Astrocyte (in vitro differentiated cells and primary cell): ENCODE measurements at places on chromosomes 3 and 15.

- no peak overlapping the region for H3K27ac ChIP-seq
- peak; percentile 29 for DNase-seq
- no peaks in the 10 kb centered on the region for H3K36me3 ChIP-seq
- no peak overlapping the region for H3K4me3 ChIP-seq
Observed at GRCh38 chr3:80192936-80193335, 425.1 kb upstream of the ROBO1 start.

DNA sequence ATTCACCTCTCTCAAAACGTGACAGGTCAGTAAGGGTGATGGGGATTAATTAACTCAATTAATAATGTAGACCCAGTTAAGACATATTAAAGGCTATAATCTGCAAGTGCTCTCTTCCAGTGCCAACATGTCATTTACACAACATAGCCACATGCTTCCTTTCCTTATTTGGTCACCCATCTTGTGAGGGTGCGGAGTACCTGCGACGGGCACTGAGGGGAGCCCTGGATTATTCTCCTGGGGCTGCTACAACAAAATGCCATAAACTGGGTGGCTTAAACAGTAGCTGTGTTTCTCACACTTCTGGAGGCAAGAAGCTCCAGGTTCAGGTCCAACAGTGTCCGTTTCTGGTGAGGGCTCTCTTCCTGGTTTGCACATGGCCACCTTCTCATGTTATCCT lies 157.4 kb upstream of the LRTM1 start:
- H3K36me3 ChIP-seq, result no peaks in the 10 kb centered on the region
- H3K27me3 ChIP-seq, result no peaks in the 10 kb centered on the region
- no peak overlapping the region for H3K4me3 ChIP-seq
- no peak for DNase-seq
- no peak overlapping the region for H3K27ac ChIP-seq

DNA sequence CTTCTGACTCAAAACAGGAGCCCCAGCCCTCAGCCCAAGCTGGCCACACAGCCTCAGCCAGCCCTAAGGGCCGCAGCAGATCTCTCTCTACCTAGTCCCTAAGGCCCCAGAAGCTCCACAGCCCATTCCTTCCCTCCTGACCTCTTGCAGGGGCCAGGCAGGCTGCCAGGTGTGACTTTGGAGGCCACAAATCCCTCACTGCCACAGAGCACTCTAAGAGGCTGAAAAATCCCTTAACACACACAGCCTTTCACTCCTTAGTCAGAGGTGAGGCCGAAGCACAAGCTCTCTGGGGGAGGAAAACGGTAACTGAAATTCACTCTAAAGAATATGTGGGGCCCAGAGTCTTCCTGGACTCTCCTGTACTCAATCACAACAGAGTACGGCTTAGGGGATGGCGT lies 23.3 kb downstream of the LRRC2 start:
- DNase-seq, result no peak
- peaks cover 13% of the 10 kb centered on the region for H3K4me1 ChIP-seq

GRCh38 chr3:30156586-30157498 lies 449.6 kb upstream of the TGFBR2 start:
- peak; percentile 44 for DNase-seq
- H3K27me3 ChIP-seq, result no peaks in the 10 kb centered on the region
- no peak overlapping the region for H3K4me3 ChIP-seq
- no peaks in the 10 kb centered on the region for H3K36me3 ChIP-seq
- H3K27ac ChIP-seq, result no peak overlapping the region

- no peak for DNase-seq
- no peak overlapping the region for H3K27ac ChIP-seq
- no peaks in the 10 kb centered on the region for H3K4me1 ChIP-seq
- H3K4me3 ChIP-seq, result no peak overlapping the region
- peaks cover 12% of the 10 kb centered on the region for H3K27me3 ChIP-seq
Observed at GRCh38 chr3:9026320-9027045, 63.2 kb upstream of the RAD18 start.

DNA sequence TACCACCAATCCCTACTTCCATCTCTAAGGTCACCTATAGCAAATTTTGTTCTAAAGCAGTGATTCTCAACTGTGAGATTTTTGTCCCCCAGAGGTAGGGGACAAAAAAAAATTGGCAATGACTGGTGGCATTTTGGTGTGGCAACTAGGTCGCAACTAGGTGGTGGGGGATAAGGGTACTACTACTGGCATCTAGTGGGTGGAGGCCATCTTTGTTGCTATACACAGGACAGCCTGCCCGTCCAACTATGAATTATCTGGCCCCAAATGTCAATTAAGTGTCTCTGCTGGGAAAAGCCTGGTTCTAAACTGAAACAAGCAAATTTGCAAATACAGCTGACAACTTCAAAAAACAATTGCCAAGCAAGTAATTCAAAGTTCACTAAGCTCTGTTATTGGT lies 1.4 kb downstream of the MTMR10 start:
- H3K27ac ChIP-seq, result peak overlapping the region; percentile 28
- H3K27me3 ChIP-seq, result no peaks in the 10 kb centered on the region
- peaks cover 3% of the 10 kb centered on the region for H3K36me3 ChIP-seq
- DNase-seq, result no peak

DNA sequence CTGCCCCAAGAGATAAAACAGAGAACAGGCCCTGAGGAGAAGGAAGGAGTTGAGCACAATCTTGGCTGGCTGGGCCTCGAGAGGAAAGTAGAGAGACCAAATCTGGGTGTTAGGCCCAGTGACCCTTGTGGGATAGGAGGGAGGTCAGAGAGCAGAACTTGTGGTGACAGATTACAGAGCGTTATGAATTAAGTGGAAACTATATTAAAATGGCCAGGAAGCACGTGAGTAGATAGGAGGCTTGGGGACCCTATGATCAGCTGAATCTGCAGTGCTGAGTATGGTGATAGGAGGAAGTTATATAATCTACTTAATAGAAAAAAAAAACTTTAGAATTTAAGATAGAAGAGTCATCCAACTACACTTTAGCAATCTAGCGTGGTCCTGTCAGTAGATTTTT lies 30.0 kb downstream of the ST6GAL1 start:
- H3K36me3 ChIP-seq, result no peaks in the 10 kb centered on the region
- H3K27ac ChIP-seq, result no peak overlapping the region
- no peak for DNase-seq

DNA sequence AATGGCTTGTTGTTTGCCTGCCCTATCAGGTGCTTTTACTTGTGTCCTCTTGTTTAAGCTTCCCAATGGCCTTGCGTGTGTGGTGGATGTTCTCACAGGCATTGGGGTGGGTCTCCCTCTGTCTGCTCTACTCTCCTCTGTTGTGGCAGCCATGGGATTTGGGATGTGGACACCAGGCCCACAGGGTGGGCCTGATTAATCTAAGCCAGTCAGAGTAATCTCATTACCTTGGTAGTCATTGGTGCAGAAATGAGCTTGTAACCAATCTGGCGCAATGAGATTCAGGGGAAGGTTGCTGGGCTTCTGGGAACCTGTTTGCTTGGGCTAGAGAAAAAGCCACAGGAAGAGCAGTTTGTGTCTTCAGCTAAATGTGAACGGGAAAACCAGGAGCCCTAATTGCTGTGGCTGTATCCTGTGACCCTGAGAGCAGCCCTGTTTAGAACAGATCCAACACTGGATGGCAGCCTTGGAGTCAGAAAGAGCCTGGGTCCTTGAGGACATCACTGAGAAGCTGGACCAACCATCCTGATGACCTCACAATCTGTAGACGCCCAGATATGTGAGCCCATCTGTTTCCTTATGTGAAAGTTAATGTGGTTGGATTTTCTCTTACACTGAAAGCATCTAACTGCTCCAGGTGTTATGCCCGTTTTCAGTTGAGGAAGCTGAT lies 157.3 kb upstream of the UBE2E1 start:
- H3K36me3 ChIP-seq, result no peaks in the 10 kb centered on the region
- DNase-seq, result no peak
- H3K4me3 ChIP-seq, result no peak overlapping the region
- H3K4me1 ChIP-seq, result peaks cover 21% of the 10 kb centered on the region
- H3K27ac ChIP-seq, result no peak overlapping the region

- peaks cover 5% of the 10 kb centered on the region for H3K4me1 ChIP-seq
- peak overlapping the region; percentile 98 for H3K4me3 ChIP-seq
- DNase-seq, result no peak
Observed at GRCh38 chr15:57705746-57706404, 639 bp upstream of the POLR2M start.

DNA sequence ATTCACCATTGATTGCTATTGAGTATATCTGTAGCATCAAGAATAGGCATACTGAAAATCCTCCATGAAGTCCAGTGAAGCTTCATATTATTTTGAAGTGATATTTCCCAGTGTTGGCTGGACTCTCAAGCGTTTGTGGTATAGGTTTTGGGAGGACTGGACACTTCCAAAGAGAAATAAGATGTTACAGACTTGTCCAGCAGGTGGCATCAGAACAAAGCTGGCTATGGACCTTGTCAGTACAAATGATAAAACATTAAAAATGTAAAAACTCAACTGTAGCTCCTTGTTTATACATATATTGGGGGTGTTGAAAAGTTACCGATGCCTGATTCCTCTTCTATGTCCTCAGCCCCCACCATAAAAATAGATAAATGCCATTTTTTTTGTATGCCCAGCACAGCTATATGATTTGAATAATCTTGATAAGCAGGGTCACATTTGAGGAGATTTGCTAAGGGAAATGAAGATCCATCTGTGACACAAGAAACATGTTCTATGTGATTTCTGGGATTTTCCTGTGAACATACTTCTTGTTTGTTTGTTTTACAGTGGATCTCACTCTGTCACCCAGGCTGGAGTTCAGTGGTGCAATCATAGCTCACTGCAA lies 54.5 kb upstream of the GOLGA6B start:
- H3K36me3 ChIP-seq, result no peaks in the 10 kb centered on the region
- no peak overlapping the region for H3K4me3 ChIP-seq
- H3K27me3 ChIP-seq, result no peaks in the 10 kb centered on the region
- DNase-seq, result peak; percentile 27
- H3K27ac ChIP-seq, result no peak overlapping the region

DNA sequence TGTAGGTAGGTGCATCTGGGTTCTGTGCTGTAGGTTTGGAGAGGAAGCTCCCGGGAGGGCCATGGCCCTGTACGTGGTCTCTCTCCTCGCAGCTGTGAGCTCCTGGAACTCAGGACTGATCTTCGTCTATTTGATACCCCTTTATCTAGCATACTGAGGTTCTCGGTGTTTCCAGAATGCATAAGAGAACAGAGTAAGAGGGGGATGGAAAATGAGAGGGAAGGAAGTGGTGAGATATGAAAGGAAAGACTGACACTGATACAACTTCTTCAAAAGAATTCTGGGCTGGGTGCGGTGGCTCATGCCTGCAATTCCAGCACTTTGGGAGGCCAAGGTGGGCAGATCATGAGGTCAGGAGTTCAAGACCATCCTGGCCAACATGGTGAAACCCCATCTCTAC lies 90.7 kb downstream of the CHRD start:
- peaks cover 13% of the 10 kb centered on the region for H3K4me1 ChIP-seq
- H3K36me3 ChIP-seq, result no peaks in the 10 kb centered on the region
- DNase-seq, result no peak
- no peak overlapping the region for H3K27ac ChIP-seq
- H3K4me3 ChIP-seq, result no peak overlapping the region
- peaks cover 27% of the 10 kb centered on the region for H3K27me3 ChIP-seq

GRCh38 chr3:126558336-126559071 lies at the start of gene C3orf22:
Gene C3orf22 (minus strand): TSS chr3:126558932. CDS start chr3:126553390, 5,542 bp downstream.
- H3K4me1 ChIP-seq, result no peaks in the 10 kb centered on the region
- DNase-seq, result no peak
- H3K36me3 ChIP-seq, result no peaks in the 10 kb centered on the region
- H3K4me3 ChIP-seq, result no peak within 1 kb of the TSS

- H3K27me3 ChIP-seq, result no peaks in the 10 kb centered on the region
- no peaks in the 10 kb centered on the region for H3K4me1 ChIP-seq
- peaks cover 11% of the 10 kb centered on the region for H3K36me3 ChIP-seq
- no peak for DNase-seq
Observed at GRCh38 chr3:179729086-179729485, 76.2 kb downstream of the USP13 start.

DNA sequence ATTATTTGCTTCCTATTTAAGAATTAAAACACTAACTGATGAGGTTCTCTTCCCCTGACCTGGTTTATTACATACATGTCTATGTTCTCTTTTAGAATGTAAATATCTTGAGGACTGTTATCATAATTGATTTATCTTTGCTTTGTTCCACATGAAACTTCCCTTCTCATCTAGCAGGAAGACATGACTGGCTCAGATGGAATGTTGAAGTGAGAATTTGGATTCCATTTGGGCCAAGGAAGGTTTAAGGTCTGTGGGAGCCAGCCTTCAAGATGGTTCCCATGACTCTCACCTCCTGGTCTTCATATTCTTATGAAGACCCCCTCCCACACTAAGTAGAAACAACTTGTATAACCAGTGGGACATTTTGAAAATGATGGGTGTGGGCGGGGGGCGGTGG lies 222.2 kb upstream of the GADL1 start:
- H3K27ac ChIP-seq, result no peak overlapping the region
- no peaks in the 10 kb centered on the region for H3K27me3 ChIP-seq
- H3K4me1 ChIP-seq, result no peaks in the 10 kb centered on the region
- no peak overlapping the region for H3K4me3 ChIP-seq
- peak; percentile 67 for DNase-seq

- DNase-seq, result no peak
- H3K27me3 ChIP-seq, result no peaks in the 10 kb centered on the region
- H3K36me3 ChIP-seq, result no peaks in the 10 kb centered on the region
- no peak overlapping the region for H3K27ac ChIP-seq
- peaks cover 3% of the 10 kb centered on the region for H3K4me1 ChIP-seq
Observed at GRCh38 chr15:57297630-57298029, 78.7 kb upstream of the CGNL1 start.

GRCh38 chr3:46668116-46668515 lies 25.4 kb downstream of the ALS2CL start:
- no peak overlapping the region for H3K4me3 ChIP-seq
- H3K27me3 ChIP-seq, result no peaks in the 10 kb centered on the region
- peaks cover 5% of the 10 kb centered on the region for H3K4me1 ChIP-seq
- no peaks in the 10 kb centered on the region for H3K36me3 ChIP-seq
- DNase-seq, result no peak
- no peak overlapping the region for H3K27ac ChIP-seq

- H3K27me3 ChIP-seq, result no peaks in the 10 kb centered on the region
- H3K36me3 ChIP-seq, result no peaks in the 10 kb centered on the region
- no peak overlapping the region for H3K27ac ChIP-seq
- no peak for DNase-seq
- no peaks in the 10 kb centered on the region for H3K4me1 ChIP-seq
Observed at GRCh38 chr3:187024536-187025226, 94.4 kb downstream of the ST6GAL1 start.

- no peak overlapping the region for H3K4me3 ChIP-seq
- no peaks in the 10 kb centered on the region for H3K36me3 ChIP-seq
- H3K4me1 ChIP-seq, result no peaks in the 10 kb centered on the region
- no peaks in the 10 kb centered on the region for H3K27me3 ChIP-seq
- no peak overlapping the region for H3K27ac ChIP-seq
Observed at GRCh38 chr3:122350814-122351418, 25.9 kb downstream of the CSTA start.
